ENCODE measurements at places on chromosomes 3 and 15.

DNA sequence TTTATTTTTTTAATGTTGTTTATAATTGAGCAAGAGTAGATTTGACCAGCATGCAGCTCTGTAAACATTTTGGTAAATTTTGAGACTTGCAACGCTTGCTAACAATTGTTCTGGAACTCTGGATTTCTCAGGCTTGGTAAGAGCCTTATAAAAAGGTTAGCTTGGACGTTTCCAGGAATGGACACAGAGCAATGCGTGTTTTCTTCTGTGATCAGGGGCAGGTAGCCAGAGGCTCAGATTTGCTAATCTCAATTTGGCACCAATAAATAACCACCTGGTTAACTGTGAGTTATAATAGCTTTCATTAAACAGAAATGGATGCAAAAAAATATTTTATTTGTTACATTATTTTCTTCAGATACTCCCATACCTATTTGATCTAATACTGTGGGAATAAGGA lies 39.8 kb downstream of the CADM2 start:
- DNase-seq: no peak

DNA sequence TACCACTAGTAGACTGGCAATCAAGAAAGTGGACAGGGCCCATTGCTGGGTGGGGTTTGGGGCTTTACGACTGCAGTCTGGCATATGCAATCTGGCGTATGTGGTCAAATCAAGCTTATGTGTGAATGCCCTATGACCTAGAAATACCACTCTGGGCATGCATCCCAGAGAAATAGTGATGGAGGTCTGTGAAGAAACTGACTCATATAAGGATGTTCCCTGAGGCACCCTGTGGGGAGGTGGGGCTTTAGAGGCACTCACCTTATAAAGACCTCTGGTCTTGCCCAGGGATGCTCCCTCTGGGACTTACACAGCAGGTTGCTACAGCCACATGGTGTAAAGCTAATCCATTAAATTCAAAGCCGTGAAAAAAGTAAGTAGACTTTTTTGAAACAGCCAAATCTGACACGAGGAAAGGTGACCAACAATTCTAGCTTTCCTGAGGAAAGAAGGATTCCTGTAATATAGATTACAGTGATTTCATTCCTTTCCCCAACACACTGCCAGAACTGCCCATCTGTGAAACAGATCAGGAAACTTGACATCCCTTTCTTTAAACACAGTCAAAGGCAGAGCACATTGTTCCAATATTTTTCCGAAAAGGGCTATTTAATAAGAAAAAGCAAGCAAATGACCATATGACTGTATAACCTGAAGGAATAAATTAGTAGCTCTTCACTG lies 13.6 kb downstream of the RARRES1 start:
- DNase-seq: no peak

- no peak for DNase-seq
Observed at GRCh38 chr3:150636258-150636657, 33.1 kb downstream of the SELENOT start.

- DNase-seq: no peak
Observed at GRCh38 chr3:154243353-154243752, 80.9 kb downstream of the DHX36 start.

DNA sequence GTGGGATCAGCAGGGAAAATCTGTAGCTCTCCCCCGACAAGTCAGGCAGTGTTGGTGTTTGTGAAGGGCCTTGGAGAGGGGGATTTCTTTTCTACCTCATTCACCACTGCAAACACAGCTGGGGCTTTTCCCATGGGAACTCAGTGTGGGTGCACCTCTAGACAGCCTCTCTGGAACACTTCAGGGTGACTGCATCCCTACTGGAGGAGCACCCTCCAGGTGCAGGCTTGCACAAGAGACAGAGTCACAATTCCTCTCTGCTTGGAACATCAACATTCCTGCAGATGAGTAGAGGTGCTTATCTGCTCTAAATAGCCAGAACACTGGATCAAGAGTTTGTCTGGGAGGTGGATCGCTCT lies 72.7 kb upstream of the AKAP13 start:
- no peak for DNase-seq

- no peak for DNase-seq
Observed at GRCh38 chr15:73930371-73930770, 4.1 kb downstream of the LOXL1 start.

GRCh38 chr3:127221446-127222035 lies 28.6 kb downstream of the PRR23E start:
- no peak for DNase-seq

DNA sequence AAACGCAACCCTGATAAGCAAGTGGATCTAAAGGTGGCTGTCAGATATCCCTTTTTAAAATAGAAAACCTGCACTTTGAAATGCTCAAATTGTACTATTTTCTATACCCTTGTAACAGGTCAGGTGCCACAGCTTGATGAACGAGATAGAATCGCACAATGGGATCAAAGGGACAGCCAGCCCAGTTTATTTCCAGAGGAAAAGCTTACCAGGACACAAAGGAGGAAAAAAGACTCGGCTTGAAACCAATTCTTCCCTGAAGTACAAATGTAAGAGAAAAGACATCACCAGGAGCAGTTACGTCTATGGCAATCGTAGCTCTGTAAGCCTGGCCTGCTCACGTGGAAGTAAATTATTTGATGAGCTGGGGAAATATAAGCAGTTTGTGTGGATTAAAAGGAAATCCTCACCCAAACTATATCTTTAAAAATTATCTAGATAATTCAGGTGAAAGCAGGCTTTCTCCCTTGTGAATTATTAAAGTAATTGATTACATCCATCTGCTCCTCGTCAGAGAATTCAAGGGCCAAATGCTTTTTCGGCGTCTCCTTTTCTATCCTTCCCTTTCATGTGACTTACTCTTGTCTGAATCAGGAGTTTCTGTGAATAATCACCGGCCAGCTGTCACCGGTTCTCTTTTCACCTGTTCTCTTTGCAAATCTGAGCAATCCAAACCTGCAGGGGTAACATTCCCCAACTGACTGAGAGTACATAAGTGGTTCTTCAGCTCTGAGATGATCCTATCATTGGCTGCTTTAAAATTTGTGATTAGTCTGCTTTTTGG lies 339.2 kb upstream of the ONECUT1 start:
- no peak for DNase-seq

DNA sequence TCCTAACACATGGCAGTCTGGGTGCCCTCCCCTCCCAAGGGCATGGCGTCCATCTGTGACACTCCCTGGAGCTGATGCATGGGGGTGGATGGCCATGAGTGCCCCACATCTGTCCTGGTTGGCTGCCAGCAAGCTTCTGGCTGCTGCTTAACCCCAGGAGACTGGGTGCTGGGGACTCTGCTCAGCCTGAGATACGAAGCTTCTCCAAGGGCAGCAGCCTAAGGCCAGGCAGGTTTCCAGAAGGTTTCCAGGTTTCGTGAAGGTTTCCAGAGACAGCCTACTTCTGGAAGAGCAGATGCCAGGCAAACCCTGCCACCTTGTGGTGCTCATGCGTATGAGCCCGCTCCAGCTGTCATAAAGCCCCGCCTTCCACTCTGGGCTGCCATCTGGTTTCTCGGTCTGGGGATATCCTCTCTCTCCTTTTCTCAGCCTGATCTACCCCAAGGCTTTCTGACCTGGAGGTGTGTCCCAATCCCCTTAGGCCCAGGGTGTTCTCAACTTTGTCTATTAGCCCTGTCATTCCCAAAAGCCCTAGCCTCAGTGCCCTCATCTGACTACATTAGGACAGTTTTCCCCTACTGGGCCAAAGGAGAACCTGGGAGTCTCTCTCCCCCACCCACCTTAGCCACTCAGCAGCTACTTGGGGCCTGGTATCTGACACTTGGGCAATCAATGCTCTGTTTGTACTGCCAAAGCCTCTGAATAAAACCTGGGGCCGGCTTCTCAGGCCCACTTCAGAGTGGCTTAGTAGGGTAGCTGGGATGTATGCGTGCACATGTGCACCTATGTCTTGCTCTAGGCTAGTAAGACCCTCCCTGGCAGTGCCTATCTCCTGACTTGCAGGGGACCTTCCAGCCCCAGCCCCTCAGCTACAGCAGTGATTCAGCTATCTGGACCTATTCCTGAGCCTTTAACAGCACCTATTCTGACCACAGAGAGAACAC lies 12.0 kb downstream of the MRPL46 start:
- DNase-seq: peak; percentile 76

- no peak for DNase-seq
Observed at GRCh38 chr15:79007066-79007465, 62.2 kb upstream of the CTSH start.

DNA sequence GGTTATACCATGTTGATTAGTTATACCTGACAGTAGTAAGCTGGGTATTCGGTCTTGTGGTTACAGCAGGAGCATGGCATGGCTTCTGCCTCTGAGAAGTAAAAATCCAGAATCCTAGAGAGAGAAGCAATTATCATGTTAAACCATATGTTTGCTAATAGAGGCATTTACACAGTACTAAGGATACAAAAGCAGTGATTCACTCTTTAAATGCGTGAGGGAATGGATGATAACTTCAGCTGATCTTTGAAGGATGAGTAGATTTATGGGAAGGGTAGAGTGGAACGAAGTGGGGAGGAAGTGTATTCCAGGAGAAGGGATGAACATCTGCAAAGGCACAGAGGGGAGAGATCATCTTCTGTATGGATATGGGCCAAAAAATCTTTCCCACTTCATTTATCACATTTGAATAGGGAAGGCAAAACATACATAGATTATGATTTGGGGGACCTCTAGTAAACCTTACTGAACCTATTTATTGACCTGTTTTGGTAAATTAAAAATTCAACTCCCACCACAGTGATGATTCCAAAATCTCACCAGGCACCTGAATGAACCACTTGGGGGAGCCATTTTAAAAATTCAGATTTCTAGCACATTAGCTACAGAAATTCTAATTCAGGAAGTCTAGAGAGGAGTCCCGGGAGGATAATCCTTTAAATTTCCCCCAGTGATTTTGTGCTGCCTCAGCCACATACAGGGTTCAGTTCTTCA lies 35.1 kb downstream of the IGSF10 start:
- no peak for DNase-seq

- peak; percentile 63 for DNase-seq
Observed at GRCh38 chr3:123081718-123082369, 15.0 kb downstream of the PDIA5 start.

GRCh38 chr15:73608941-73609340 lies 24.2 kb downstream of the NPTN start:
- DNase-seq: no peak

GRCh38 chr15:69167218-69167846 lies 6.9 kb downstream of the GLCE start:
- no peak for DNase-seq

GRCh38 chr15:100516643-100517512 lies 11.9 kb downstream of the CERS3 start:
- DNase-seq: no peak

GRCh38 chr15:62394079-62394478 lies 229.0 kb upstream of the C2CD4B start:
- no peak for DNase-seq

DNA sequence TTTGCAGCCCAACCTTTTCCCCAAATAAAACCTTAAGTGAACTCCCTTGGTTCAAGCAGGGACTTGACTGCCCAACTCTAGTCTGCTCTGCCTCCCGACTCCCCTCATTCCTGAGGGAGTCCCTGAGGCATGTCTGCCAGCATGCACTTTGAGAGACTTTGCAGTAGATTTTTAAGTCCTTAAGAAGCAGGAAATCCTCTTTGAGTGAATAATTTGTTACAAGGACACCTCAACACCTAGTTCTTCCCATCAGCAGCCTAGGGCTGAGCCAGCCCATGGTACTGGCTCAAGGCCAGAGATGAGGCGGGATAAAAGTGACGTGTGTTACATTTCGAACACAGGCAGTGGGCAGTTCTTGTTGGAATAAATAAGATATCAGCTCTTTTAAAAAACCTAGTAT lies 204.3 kb upstream of the SLC2A2 start:
- DNase-seq: no peak

Measured in NCI-H1694 treated with DMSO at 0.1 percent for 48 hours (cell line).